ENCODE measurements at places on chromosomes 7 and 10. TPM values are rescaled to one million over a fixed set of nuclear protein-coding genes. Genes with fewer than 3 reads are reported as not detected.

The CLRN3 gene
- not detected for total RNA-seq

The FGFBP3 gene
- 2.2 TPM for total RNA-seq

The TRPV5 gene
- total RNA-seq: not detected

The OR2A5 gene
- not detected for total RNA-seq

The MRPL32 gene
- total RNA-seq: 69.5 TPM

The HTRA1 gene
- 64.4 TPM for total RNA-seq

The PDE6C gene
- total RNA-seq: not detected

The PKD2L1 gene
- total RNA-seq: 0.07 TPM

The HEPACAM2 gene
- total RNA-seq: not detected

The EPO gene
- not detected for total RNA-seq

The DLG5 gene
- total RNA-seq: 31.3 TPM

The AKR1C4 gene
- not detected for total RNA-seq

The TBC1D12 gene
- 6.5 TPM for total RNA-seq

The NEUROG3 gene
- not detected for total RNA-seq

The CCDC126 gene
- total RNA-seq: 3.6 TPM

The PHKG1 gene
- total RNA-seq: 0.22 TPM

The IDI2 gene
- total RNA-seq: not detected

All from A549 treated with Mapracorat at 1 μM for 4 hours (cell line).